ENCODE measurements at places on chromosomes 1 and 21.

- DNase-seq, result no peak
Observed at GRCh38 chr1:209486861-209487593, 96.5 kb upstream of the CAMK1G start.

- no peak for DNase-seq
Observed at GRCh38 chr1:6970221-6970620, 185.0 kb downstream of the CAMTA1 start.

GRCh38 chr1:26372039-26372438, 511 bp downstream of the ZNF683 start:
- DNase-seq, result no peak

DNA sequence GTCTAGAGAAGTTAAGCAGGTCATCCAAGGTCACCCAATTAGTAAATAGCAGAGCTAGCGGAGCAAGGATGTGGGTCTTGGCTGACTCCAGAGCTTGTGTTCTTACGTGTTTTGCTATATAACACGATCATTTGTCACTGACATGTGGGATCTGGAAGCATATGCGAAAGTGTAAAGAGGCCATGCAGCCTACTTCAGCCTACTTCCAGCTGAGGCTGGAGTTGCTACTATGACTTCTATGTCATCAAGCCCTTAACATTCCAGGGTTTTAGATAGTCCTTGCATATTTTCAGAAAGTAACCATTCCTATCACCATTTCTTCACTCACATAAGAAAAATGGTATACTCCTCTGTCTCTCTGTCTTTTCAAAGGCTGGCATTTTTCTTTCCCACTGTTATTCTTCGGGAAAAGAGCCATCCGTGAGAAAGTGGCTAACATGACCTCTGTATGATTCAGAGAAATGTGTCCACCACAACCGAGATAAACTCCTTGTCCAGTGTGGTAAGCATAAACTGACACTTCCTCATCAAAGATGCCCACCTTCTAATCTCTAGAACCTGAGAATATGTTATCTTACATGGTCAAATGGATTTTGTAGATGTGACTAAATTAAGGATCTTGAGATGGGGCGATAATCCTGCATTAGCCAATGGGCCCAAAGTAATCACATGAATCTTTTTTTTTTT, 24.0 kb upstream of the ABL2 start:
- no peak for DNase-seq

- DNase-seq, result peak; percentile 41
Observed at GRCh38 chr1:114979278-114979891, 50.2 kb upstream of the TSHB start.

DNA sequence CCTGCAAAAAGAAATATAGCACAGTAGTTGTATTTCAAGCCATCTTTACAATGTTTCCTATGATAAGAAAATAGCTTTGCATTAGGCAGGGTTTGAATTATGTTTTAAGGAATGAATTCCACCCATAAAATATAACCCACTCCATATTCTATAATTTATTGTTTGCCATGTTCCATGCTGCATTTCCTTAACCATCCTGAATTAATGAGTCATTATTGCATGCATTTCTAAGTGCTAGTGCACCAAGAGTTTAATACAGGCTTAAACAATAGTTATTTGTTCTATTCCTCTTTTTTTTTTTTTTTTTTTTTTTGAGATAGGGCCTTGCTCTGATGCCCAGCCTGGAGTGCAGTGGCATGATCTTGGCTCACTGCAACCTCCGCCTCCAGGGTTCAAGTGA, 45.2 kb downstream of the MIGA1 start:
- DNase-seq, result no peak

GRCh38 chr1:199015799-199016198, 377.0 kb downstream of the PTPRC start:
- no peak for DNase-seq

DNA sequence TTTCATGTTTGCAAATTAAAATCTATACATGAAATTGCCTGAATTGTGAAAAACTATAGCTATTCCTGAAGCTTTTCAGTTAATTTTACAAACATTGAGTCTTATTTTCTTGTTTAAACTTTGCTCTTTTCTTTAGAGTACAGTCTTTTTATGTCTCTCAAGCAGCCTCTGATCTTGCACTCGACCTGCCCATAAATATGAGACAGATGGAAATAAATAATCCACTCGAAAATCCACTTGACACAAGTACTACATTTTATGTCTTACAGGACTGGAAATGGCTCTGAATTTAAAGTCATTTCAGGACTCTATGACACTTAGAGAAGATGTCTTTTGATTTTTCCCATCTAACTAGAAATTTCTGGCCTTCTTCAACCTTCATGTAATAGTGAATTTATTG, 283.8 kb downstream of the USP25 start:
- DNase-seq, result no peak

DNA sequence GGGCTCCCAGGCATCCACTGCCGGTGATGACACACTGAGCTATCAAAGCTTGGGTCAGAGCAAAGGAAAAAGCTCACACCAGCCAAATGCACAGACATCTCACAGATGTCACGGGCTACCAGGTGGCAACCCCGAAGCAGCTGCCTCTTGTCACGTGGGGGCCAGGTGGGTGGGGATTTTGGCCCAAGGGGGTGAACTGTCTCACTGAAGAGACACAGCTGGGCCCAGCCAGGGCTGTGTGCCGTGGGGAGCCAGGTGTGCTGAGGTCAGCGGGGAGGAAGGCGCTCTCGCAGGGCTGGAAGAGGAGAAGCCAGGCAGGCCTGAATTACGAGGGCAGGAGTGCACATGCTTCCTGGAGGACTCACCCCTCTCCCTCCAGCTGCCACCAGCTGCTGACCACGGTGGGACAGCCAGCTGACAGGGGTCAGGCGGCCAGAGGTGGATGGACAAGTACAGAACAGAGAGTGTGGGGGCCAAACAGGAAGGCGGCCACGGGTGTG, 32.4 kb downstream of the KCNN3 start:
- peak; percentile 96 for DNase-seq

- DNase-seq, result peak; percentile 93
Observed at GRCh38 chr1:11707621-11708276, 16.2 kb downstream of the DRAXIN start.

GRCh38 chr1:86987446-86987845, 73.0 kb downstream of the HS2ST1 start:
- DNase-seq, result no peak

DNA sequence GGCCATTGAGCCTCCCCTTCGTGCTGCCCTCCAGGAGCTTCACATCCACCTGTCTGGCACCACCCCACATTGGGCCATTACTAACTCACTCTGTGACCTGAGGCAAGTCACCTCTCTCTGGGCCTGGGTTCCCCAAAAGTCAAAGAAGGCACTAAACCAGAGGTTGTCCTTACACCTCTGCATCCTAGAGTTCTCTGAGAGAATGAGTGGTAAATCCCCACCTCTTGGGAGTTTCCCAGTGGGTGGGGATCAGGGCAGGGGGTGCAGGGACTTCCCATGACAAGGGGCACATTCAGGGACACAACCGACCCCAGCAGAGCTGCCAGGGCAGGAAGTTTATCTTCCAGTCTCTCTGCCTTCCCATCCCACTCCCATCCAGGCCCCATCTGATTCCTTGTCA, 99.7 kb downstream of the EPHB2 start:
- DNase-seq, result no peak

DNA sequence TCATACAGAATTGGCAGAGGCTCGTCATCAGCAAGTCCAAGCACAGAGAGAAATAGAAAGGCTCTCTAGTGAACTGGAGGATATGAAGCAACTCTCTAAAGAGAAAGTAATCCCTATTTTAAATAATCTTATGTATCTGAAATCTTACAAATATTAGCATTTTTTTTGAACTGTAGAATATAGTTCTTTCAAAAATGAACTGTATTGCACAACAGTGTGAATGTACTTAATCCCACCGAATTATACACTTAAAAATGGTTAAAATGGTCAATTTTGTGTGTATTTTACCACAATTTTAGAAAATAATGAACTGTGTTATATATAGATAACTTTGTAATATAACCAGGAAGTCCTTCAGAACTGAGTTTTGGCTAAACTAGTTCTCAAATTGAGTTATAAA, 75.9 kb downstream of the CCDC18 start:
- DNase-seq, result no peak

DNA sequence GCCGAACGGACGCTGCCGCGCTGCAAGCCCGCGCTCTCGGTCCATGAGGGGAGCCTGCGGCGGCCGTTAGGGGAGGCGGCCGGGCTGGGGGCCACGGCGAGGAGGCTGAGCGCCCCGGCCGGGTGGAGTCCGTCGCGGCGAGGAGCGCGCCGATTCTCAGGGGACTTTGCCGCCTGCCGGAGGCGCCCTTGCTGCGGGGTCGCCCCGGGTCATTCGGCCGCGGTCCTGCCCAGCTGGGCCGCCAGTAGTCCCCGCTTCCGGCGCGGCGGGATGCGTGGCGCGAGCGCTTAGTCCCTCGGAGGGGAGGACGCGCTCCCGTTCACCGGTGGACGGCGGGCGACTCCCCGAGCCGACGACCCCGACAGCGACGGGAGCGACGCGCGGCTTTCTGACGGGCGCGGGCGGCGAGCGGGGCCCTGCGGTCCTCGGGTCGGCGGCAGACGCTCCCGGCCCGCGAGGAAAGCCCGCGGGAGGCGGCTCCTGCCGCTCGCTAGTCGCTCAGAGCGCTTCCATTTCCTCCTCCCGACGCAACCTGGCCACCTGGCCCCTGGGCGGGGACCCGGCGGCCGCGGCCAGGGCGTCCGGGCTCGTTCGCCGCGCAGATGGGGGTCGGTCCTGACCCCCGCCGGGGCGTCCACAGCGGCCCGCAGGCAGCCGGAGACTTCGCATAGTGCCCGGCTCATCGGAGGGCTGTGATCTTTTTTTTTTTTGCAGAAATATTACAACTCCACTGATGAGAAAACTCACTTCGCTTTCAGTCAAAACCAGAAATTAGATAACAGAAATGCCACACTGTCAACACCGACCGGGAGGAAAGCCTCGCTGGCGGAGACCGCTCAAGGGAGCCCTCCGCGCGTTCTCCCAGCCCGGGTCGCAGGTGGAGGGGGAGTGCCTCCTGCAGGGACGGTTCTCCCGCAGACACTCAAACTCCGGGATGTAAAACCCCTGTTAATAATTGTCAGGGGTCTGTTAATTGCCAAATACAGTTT, 641 bp upstream of the ZBTB21 start:
- DNase-seq, result peak; percentile 24

DNA sequence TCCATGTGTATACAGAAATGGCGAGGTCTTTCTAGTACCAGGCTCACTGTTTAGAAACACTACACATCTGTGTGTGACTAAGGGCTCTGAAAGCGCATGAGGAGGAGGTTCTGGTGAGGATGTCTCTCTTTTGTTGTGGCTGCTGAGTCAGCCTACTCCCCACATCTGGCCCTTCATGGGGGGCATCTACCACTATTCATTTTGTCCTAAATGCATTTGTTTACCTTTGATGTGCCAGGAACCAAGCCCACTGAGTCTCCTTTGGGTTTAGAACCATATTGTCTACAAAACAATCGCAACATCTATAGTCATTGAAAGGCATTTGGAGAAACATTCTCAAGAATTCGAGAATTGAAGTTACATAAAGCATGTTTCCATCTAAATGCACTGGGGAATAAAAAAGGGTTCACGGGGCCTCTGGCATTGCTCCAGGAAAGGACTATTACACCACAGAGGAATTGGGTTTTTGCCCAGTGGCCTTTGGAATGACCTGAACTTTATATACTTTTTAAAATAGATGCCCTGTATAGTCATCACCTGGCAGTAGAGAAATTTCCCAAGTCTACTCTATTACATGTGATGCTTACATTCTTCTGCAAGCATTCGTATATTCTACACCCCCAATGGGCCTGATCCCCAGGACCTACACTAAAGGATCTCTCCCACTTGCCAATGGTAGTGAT, 35.1 kb upstream of the ADORA3 start:
- no peak for DNase-seq

DNA sequence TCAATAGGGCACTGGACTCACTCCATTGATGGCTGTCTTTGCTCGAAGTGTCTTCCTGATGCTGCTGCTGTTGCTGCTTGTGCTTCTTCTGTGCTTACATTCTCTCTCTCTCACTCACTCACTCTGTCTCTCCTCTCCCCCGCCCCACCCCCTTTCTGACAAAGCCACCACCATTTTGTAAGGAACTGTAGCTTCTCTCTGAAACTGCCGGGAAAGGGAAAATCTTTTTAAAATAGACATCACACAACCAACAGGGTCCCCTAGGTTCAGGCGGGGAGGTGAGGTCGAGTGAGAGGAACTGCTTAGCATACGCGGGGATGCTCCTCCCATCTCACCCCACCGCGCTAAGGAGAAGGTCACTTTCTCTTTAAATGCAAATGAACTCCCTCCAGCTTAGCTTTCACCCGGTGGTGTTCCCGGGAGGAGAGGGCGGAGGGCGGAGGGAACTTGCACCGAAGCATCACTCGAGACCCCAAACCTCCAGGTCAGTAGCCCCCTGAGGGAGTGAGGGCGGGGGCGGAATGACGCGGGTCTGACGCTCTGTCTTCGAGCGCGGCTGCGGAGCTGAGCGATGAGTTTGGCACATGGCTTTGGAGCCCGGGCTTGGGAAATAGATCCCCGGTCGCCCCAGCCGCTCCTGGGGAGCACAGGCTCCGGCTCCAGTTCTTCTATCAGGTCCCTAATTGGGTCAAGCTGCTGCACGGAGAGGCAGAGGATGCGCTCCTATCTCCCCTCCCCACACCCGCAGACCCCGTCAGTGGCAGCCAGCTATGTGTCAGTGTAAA, at the start of gene CCDC28B:
Gene CCDC28B, plus strand, starts transcription at position 370 of the 785 bp plus-strand sequence. CDS start 1,341 bp downstream, outside the sequence.
- DNase-seq, result peak; percentile 42

GRCh38 chr1:100411019-100411418, 58.7 kb downstream of the CDC14A start:
- DNase-seq, result no peak

DNA sequence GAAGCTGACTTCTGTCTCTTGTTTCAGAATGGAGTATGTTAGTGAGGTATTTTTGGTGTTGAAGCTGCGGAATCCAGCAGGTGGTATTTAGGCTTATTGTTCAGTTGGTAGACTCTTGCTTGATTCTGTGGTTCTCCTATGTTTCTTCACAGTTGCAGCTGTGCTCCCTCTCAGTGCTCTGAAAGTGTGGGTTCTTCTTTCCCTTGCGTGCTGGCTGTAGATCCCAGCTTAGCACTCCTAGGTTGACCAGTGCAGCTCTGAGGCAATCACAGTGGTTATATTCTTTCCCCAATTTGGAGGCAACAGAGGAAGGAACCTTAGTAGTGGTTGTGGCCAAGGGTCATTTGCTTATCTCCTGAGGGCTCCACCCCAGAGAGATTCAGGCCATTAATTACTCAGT, 269.2 kb upstream of the NRIP1 start:
- DNase-seq, result no peak

- DNase-seq, result no peak
Observed at GRCh38 chr1:55061706-55062321, 22.5 kb downstream of the PCSK9 start.

DNA sequence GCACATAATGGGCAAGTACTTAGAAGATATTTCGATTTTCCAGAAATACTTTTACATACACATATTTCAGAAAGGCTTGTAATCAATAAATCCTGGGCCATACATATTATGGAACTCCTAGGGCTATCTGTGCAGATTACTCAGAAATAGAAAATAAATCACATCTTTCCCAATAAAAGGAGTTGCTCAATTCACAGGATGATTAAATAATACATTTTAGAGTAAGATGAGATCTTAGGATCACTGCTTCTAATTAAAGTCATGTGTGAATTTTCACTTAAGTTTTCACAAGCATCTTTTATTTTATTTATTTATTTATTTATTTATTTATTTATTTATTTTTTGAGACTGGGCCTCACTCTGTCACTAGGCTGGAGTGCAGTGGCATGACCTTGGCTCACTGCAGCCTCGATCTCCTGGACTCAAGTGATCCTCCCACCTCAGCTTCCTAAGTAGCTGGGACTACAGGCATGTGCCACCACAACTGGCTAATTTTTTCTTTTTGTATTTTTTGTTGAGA, 144.2 kb downstream of the HIVEP3 start:
- DNase-seq, result no peak
